ENCODE measurements at places on chromosomes 7 and 10.

GRCh38 chr10:71338728-71339495, 19.9 kb downstream of the SLC29A3 start:
- no peak for DNase-seq

DNA sequence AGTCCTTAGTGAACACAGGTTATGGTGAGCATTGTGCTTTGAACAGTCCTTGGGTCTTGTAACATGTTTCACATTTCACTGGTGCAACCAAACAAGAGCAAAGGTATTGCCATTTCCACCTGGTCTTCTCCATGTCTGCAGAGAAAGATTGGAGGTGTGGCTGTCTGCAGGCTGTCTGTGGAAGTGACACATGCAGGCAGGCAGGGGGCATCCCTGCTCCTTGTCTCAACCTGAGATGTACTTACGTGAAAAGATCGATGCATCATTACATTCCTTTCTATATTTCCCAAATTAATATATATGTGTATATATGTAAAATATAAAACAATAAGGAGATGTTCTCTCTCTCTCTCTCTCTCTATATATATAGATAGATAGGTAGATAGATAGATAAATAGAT, 54.3 kb downstream of the LRRC18 start:
- DNase-seq, result no peak

DNA sequence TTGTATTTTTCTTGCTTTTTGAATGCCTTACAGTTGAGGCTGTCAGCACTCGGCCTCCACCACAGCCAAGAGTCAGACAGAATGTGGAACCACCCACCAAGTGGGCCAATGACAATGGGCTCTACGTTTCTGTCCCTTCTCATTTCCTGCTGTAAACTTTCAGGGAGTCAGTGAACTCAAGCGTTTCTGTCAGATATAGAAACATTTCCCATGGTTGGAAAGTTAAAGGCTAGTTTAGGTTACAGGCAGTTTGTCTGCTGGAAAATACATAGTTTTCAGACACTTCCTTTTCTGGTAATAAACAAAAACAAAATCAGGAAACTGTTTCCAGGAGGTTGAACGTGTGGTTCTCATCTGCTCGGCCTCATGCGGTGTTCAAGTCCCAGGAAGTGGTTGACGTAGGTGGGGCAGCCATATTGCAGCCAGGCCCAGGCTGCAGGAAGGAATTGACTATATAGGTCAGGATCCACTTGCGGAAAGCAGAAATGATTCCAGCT, 245.1 kb downstream of the CAMK1D start:
- DNase-seq, result no peak

- no peak for DNase-seq
These were observed 88.9 kb downstream of the FAM13C start for GRCh38 chr10:59273445-59273844.

GRCh38 chr10:71476228-71477011, 79.7 kb downstream of the CDH23 start:
- DNase-seq, result no peak

- peak; percentile 50 for DNase-seq
These were observed 10.7 kb upstream of the SLIT1 start for GRCh38 chr10:97196223-97197029.

- no peak for DNase-seq
These were observed 166.1 kb downstream of the GRK5 start for GRCh38 chr10:119373294-119374102.

- no peak for DNase-seq
These were observed 59.8 kb downstream of the SLC25A40 start for GRCh38 chr7:87816389-87816788.

DNA sequence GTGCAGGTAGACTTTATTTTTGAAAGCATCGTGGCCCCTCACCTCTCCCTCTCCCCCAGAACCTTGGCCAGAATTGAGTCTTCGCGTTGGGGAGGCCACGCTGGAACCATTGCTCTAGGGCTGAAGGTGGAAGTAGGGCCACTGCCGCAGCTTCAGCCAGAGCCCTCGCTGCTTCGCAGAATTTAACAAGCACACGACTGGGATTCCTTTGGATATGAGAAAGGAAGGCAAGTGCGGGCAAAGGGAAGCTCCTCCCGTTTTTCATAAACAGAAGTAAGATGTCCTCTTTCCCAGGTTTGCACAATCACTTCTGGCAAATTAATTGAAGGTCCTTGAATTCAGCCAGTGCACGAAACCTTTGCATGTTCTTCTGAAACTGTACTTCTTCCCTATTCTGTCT, 168.1 kb downstream of the CCDC3 start:
- no peak for DNase-seq

DNA sequence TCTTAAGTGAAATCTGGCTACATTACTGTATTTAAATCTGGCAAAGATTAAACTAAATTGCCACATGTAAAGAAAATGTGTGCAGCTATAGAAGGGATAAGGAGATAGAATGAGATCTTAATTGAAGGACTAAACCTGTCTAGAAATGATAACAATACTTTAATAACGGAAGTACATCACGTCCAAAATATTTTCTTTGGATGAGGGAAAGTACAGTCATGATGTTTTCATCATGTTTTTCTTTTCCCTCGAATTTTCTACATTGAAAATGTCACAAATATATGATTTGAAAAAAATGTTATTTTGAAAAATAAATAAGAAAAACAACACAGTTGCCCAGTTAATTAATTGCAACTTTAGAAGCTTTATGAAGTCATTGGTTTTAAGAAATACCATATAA, 143.9 kb downstream of the ETV1 start:
- no peak for DNase-seq

- no peak for DNase-seq
These were observed 91.3 kb upstream of the TMEM106B start for GRCh38 chr7:12119620-12120303.

DNA sequence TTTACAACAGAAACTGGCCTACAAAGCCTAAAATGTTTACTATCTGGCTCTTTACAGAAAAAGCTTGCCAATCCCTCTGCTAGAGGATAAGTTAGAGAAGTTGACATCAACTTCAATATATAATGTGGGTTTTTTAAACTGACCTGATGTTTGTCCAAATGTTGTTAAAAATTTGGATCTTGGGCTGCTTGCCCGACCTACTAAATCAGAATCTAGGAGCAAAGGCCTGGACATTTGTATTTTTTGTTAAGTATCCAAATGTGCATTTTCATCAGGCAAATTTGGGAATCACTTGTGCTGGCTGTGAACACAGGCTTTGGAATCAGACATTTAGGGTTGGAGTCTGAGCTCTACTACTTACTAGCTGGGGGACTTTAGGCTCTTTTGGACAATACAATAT, 252.7 kb upstream of the CSTF2T start:
- DNase-seq, result no peak

- no peak for DNase-seq
These were observed 79.2 kb upstream of the PPP1R3C start for GRCh38 chr10:91711885-91712680.

DNA sequence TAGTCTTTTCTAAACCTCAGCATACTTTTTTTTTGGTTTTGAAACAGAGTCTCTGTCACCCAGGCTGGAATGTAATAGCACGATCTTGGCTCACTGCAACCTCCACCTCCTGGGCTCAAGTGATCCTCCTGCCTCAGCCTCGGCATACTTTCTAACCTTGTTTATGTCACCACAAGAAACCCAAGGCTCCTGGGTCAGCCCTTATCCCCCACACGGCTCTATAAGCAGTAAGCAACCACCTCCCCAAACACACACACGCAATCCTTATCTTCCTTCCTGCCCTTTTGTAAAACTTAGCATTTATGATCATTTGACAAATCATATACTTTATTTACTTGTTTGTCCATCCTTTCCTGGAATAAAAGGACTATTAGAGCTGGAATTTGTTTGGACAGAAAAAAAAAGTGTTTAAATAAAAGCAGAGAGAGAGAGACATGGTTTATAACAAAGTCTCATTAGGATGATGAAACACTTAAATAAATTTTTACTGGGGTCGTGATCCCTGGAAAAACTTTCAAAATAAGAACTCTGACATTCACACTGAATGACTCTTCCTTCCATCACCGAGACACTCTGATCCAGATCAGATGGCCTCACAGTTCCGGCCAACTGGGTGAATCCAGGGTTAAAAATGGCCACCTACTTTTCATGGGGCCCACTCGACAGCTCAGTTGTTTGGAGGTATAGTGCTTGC, 72.7 kb upstream of the PIK3CG start:
- DNase-seq, result no peak

- DNase-seq, result no peak
These were observed 411.6 kb downstream of the PLXNA4 start for GRCh38 chr7:132164558-132165125.

DNA sequence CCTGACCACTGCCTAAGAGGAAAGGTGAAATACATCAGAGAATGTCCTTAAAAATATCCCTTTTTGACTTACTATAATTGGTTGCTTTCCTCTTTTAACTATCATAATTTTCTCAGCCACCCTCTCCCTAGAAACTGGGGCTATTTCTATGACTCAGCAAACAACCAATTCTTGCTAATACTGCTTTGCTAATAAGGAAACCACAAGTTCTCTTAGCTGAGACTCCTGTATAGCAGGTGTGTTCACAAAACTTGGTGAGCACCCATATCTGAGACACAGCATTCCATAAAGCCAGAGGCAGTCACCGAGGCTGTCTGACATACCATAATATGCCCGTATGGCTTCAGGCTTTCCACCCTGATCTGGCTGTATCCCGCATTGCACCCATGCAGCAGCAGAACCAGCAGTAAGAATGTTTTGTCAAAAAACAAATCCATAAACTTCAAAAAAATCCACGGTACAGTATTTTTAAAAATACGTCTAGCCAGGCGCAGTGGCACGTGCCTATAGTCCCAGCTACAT, 191.7 kb upstream of the C7orf33 start:
- DNase-seq, result no peak

GRCh38 chr10:21919906-21920305, 83.6 kb downstream of the DNAJC1 start:
- DNase-seq, result no peak

DNA sequence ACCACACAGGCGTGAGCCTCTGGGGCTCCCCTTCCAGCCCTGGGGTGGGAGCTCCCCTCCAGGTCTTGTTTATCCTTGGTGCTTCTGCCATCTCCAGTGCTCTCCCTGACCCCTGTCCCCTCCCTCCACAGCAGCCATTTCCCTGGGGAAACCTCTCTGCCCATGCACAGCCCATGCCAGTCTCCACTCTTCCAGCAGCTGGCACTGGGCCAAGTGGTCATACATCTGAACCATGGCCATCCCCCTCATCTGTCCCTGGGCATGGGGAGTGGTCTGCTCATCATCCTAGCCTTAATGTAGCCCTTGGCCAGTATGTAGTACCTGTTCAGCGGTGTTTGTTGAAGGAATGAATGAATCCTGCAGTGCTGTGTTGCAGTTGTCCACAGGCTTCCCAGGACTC, 172.4 kb upstream of the ZNF32 start:
- DNase-seq, result no peak

DNA sequence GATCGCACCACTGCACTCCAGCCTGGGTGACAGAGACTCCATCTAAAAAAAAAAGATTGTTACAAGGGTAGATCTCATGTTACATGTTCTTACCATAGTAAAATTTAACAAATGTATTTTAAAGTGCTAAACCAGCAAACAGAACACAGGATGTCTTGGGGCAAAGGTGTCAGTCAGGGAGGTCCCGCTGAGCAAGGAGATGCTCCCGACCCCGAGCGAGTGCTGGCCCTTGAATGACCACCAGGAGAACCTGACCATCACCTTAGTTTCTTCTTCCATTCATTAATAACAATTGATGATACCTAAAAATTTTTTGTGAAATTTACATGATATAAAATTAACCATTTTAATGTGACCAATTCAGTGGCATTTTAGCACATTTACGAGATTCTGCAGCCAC, 241.6 kb upstream of the GPR26 start:
- DNase-seq, result no peak

DNA sequence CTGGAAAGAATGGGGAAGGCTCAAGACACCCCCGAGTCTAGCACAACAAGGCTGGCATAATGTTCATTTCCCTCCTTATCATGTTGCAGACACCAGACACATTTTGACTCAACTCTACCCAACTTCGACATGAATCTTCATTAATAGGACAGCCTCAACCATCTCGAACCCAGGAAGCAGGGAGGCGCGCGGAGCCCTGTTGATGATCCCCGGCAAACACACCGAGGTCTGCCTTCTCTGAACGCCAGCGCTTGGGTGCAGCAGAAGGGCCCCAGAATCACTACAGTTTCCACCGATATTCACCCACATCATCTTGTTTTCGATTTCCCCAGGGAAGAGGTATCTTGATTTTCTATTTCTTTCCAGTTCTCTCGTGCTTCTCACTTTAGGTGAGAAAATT, 563.6 kb downstream of the TCERG1L start:
- DNase-seq, result no peak

DNA sequence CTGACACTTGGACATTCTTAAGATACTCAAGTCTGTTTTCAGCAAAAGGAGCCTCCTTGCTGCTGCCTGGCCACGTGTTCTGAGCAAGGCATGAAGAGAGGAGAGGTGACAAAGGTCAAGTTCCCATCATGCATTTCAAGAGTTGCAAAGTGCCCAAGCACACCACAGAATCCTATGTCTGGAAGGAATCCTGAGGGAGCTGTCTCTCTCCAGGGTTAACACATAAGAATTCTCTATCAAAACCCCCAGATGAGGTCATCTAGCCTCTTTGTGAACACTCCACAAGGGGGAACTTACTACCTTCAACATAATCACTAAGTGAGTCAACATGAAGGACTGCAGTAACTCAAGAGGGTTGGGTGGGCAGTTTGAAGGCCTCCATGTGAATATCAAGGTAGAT, 155.5 kb downstream of the RNF216 start:
- DNase-seq, result no peak

GRCh38 chr7:129091484-129092002, 36.6 kb upstream of the TNPO3 start:
- DNase-seq, result peak; percentile 49

DNA sequence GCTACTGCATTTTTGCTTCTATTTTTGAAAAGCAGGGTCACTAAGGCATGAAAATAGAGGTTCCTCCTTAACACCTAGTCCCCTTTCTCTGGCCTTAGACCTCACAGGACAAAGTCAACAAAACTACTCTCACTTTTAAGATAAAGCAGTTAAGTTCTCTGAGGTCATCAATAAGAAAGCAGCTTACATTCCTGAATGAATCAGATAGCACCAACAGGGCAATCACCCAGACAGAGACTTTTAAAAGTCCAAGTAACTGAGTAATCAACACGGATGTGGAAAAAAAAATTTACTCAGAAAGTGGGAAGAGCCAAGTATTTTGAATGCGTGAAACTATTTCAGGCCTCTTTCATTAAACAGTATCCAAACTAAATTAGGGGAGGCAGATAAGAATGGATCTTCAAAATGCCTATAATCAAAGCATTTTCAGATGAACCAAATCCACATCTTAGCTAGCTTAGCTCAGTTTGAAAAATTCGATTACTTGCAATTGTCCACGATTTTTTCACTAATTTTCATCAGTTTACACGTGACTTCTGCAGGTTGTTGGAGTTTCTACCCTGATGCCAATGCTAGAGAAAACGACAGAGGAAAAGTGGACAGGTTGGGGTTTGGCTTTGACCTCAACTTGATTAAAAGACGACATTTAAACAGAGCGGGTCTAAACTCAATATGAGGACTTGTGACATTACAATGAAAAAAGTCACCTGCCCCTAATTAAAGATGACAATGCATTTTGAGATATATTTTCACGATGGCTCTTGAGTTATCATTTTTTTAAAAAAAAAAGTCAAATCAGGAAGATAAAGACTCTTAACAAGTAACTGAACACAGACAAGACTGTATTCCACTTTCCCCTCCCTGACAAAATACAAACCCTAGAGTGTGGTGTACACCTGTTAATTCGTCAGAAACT, 1.6 kb downstream of the BEND7 start:
- peak; percentile 17 for DNase-seq

- DNase-seq, result no peak
These were observed 814.6 kb downstream of the LRMDA start for GRCh38 chr10:76245951-76246495.
